ENCODE measurements at places on chromosomes 1 and 21.
A peak's percentile ranks its signal among the peaks of the same experiment; 100 is the strongest.

DNA sequence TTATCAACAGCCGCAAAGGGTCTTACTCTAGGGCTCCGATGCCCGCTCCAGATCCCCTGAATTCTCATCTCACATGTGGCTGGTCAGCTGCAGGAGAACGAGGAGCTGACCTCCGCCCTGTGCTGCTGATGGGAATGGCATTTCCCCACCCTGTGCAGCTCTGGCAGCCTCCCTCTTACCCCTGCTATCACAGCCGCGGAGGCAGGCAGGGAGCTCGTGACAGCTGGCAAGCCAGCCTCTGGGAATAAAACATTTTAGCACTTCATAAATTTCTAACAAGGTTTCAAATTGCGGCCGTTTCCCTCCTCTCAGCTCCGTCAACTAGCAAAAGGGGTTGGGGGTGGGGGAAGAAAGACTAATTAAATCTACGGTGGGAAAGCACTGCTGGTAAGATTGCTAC lies 81.1 kb downstream of the DSCAM start:
- no peak for DNase-seq

DNA sequence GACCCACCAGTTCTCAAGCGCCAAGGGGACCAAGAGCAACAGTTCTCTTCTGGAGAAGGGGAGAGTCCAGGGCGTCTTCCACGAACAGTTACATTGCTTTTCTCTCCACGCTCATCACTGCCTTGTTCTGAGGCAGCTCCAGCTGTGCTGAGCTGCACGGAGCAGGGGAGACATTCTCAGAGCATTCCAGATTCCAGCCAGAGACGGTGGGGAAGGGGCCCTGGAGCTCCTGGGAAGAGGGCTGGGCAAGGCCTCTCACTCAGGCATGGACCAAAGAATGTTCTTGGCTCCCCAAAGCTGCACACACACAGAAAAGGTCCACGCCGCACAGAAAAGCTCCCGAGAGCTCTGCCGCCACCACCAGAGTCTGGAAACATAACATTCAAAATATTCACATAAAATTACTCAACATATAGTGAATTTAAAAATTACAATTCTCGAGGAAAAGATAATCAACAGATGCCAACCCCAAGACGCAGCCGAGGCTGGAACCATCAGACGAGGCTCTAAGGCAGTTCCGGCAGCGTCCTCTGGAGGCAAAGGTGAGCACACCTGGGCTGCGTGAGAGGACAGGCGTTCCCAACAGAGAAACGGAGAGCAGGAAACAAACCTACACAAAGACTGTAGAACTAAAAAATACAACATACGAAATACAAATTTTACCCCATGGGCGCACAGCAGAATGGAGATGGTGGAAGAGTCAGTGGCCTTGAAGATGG lies 40.5 kb downstream of the UBE2G2 start:
- DNase-seq: no peak

DNA sequence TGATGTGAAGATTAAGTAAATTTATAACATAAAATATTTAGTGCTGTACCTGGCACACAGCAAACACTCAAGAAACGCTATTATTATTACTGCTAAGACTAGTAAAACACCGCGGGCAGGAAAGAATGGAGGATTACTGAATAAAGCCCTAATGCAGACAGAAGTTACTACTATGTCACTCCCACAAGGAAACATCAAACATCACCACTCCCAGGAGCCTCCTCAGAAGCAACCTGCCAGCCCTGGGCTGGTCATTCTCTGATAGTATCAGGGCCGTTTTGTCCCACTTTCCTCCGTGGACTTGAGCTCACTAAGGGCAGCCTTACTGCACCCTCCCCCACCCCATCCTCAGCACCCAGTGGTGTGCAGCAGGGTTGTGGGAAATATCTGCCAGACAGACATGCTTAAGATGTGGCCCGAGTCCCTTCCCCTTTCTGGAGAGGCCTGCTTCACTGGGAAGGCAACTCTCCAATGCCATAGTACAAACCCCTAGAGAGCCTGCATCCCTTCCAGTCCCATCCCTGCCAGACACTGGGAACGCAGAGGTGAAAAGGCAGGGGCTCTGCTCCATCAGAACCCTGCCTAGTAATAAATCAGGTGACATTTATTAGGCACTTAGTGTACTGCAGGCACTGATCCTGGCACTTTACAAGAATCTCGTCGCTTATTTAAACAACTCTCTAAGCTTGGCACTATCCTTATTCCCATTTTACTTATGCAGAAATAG lies 41.7 kb upstream of the ECE1 start:
- DNase-seq: peak; percentile 62

DNA sequence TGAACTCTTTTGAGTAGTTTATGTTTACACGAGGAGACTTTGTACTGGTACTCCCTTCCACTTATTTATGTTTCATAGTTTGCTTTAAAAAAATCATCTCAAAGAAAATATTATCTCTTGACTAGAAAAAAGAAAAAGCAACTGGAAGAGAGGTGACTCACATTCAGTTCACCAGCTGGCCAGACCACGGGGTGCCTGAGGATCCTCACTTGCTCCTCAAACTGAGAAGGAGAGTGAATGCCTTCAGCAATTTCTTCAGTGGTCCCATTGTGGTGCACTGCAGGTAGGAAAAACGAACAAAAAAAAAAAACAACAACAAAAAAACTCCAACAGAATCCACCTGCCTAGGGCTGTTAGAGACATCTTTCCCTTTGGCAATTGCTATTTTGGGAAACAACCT lies 102.9 kb downstream of the PTPRC start:
- DNase-seq: no peak

DNA sequence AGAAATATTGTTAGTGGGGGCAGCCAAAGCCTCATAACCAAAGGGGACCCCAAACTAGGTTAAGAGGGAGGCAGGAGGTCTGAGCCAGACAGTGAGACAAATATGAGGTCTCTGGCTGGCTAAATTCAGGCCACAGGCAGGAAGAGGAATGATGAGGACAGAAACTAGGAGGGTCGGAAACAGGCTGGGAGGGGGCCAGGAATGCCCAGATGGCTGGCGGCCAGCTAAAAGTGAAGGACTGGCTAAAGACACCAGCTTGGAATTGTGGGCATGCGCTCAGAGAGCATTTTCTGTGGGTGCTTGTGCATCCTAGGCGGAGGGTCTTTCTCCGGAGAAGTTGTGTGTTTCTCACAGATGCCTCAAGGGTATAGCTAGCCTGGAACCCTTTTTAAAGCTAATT lies 77.0 kb downstream of the PGM1 start:
- DNase-seq: no peak

DNA sequence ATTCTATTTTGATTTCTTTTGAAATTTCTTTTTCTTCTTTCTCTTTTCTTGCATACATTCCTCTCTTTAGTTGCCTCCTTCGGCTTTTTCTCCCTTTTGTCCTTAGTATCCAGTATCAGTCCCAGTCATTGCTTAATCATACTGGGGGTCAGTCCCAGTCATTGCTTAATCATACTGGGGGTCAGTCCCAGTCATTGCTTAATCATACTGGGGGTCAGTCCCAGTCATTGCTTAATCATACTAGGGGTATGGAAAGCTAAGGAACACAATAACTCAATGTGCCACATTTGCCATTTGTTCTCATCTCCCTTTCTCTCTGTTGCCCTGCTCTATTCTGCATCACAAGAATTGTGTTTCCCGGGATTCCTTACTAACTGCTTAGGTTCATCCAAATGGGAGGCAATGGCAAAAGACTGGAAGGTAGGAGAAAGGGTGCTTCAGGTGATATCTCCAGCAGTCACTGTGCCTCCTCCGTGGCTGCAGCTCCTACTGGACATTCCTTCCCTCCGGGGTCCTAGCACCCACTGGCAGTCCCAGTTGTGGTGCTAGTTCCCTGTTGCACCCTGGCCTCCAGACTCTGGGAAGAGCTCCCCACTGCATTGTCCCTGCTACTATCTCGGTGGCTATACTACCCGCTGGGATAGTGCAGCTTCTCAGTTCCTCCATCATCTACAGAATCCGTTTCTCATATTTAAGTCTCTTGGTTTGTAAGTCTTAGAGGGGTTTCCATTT lies 32.6 kb upstream of the LAMC1 start:
- no peak for DNase-seq

DNA sequence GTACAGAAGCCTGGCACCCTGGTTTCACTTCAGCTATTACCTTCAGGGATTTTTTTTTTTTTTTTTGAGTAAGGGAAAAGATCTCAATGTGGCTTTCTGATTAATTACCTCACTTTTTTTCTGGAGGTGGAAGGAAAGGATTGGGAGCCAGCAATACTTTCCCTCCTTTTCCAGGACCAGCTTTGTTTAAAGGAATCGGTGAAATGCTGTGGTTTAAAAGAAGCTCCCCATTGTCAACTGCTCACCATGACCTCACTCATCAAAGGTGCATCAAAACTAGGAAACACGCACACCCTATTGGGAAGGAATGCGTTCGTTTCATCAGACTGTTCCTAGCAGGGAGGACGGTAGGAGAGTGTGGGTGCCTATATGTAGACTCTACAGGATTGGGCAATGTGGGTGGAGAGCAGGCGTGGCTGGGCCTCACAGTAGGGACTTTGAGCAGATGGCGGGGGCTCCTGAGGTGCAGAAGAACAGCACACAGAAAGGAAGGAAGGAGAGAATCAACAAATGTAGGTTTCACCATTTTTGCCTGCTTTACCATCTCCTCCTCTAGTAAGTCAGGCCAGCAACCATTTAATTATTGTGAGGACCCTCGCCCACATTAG lies 13.0 kb downstream of the PHGDH start:
- no peak for DNase-seq

- DNase-seq: no peak
Measured at GRCh38 chr1:175679981-175680652, 63.3 kb downstream of the TNR start.

DNA sequence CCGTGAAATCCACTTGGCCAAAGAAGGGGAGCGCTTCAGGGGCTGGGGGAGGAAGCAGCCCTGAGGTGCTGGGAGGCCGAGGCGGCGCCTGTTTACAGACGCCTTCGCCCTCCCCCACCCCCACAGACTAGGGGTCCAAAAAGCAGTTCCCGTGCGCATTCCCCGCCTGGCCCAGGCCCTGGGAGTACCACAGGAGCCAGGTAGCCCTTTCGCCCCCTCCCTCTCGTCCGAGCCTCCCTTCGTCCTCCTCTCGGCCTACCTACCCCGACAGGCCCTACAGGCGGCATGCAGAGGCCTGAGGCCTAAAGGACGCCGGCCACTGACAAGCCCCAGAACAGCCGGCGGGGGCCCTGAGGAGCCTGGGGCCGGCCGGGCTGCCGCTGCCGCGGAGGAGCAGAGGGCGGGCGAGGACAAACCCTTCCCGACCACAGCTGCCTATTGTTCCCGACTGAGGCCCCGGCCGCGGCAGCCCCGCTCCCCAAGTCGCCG lies 522 bp downstream of the RC3H1 start:
- peak; percentile 47 for DNase-seq

GRCh38 chr1:45552331-45552730 lies 1.7 kb downstream of the AKR1A1 start:
- DNase-seq: no peak

GRCh38 chr21:42051788-42052187 lies 19.3 kb upstream of the UMODL1 start:
- no peak for DNase-seq

DNA sequence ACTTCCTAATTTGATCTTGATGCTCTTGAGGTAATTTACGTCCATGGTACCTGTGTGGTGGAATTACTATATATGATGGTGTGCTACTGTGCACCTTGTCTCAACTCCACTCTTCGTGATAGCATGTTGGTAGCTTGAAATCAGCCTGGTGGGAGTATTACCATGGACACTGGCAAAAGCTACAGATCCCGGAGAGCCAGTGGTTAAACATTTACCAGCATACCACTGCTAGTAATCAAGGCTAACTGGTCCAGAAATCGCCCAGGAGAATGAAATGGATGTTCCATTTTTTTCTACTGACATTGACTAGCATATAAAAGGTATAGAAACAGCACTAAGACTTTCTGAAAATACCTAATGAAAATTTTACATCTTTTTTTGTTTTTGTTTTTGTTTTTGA lies 30.6 kb downstream of the ELK4 start:
- DNase-seq: no peak
